Right renal cortex interstitium (tissue), 3 donors: ENCODE measurements at places on chromosomes 7 and 10. TPM values are rescaled to one million over a fixed set of nuclear protein-coding genes. Genes with fewer than 3 reads are reported as not detected.

DNA sequence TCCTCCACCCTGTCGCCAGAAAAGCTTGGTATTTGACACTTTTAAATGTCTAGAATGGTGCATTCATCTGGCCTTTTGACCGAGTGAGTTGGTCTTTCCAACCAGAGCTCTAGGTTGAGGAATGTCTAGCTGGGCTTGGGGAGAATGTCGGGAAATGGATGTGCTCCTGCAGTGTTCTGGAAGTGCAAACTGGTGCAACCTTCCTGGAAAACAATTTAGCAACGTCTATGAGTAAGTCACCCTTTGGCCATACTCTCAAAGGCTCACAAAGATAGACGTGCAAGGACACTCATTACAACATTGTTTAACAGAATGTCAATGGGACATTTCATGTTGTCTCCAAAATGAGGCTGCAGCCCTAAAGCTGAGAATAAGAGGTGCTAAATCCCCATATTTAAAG lies 12.2 kb upstream of the NMT2 start:
- DNase-seq: no peak

- DNase-seq: no peak
Measured at GRCh38 chr7:50531928-50532327, 33.3 kb downstream of the DDC start.

SPDYE6 gene
- 2.4 TPM for polyA plus RNA-seq

DENND2A gene
- polyA plus RNA-seq: 40.4 TPM

ACTL6B gene
- not detected for polyA plus RNA-seq
